Thymus (tissue), 14 donors: ENCODE measurements at places on chromosomes 2 and 18. TPM values are rescaled to one million over a fixed set of nuclear protein-coding genes. Genes with fewer than 3 reads are reported as not detected.

The AQP4 gene
- total RNA-seq = 0.24 TPM

The PLB1 gene
- total RNA-seq = 1.8 TPM

The BBS5 gene
- total RNA-seq = 1.7 TPM

The REEP1 gene
- total RNA-seq = 0.38 TPM

The CTNNA2 gene
- total RNA-seq = 0.19 TPM
